Astrocyte of the cerebellum (primary cell): ENCODE measurements at places on chromosomes 7 and 10.

GRCh38 chr10:119509909-119510451 is 32.5 kb downstream of the RGS10 start:
- DNase-seq: no peak

GRCh38 chr10:31612082-31612481 is 293.1 kb downstream of the ZEB1 start:
- no peak for DNase-seq

- DNase-seq: no peak
Measured at GRCh38 chr7:3592401-3593134, 291.5 kb downstream of the SDK1 start.

GRCh38 chr7:79502151-79502550 is 48.7 kb upstream of the MAGI2 start:
- DNase-seq: no peak

DNA sequence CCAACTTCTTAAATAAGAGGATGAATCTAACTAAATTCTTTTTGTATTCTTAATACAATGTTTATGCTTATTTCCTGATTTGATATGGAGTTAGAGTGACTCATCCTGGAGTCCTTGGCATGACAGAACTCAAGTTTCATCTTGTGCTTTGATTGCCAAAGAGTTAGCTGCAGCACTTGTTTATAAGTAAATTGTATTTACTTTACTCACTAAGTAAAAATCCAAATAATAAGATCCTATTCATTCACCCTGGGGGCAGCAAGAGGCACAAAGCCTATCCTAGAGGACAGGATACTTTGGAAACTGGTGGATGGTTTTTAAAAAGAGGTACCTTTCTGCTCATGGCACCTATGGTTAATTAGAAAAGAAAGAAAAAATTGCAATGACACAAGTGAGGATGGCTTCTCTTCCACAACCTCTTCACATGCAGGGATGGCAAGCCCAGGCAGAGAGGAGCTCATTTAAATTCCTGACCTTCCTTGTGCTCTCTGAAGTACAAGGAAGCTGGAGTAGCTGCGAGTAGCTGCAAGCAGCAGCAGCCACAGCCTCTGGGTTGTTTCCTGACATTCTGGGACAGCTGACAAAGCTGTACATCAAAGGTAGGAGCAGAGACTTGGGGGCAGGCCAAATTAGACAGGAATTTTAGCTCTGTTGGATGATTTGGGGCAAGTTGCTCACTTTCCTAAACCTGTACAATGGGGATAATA is 28.5 kb upstream of the CROT start:
- DNase-seq: peak; percentile 64

- no peak for DNase-seq
Measured at GRCh38 chr10:34360984-34361383, 454.1 kb downstream of the PARD3 start.

DNA sequence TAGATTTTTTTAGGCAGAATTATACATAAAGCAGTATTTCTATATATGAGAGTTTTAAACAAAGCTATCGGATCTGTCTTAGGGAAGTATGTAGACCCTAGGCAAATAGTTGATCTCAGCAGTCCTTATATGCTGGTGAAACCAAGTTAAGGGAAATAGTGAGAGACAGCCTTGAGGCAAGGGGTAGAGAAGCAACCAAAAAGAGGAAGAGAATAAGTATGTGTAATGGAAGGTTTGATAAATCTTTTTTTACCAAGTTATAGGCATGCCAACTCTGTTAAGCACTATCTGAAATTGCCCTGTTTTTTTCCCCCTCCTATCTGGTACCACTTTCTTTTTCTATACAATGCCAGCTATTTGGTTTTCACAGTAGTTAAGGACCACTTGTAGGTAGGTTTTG is 19.9 kb downstream of the SPAG6 start:
- DNase-seq: no peak

GRCh38 chr10:82038587-82038986 is 163.6 kb downstream of the NRG3 start:
- DNase-seq: no peak

DNA sequence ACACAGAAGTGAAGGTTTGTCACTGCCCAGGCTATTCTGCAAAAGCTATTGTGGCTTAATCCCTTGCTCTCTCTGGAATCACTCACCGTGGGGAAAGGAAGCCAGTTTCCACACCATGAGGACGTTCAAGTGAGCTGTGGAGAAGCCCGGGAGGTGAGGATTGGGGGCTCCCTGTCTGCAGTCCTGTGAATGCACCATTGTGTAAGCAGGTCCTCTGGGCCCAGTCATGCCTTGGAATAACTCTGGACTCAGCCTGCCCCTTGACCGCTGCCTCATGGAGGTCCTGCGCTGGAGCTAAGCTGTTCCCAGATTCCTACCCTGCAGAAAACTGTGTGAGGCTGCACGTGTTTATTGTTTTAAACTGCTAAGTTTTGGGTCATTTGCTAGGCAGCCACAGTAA is 33.5 kb downstream of the LYZL2 start:
- DNase-seq: no peak

- no peak for DNase-seq
Measured at GRCh38 chr10:53403688-53404087, 631.1 kb upstream of the MBL2 start.

DNA sequence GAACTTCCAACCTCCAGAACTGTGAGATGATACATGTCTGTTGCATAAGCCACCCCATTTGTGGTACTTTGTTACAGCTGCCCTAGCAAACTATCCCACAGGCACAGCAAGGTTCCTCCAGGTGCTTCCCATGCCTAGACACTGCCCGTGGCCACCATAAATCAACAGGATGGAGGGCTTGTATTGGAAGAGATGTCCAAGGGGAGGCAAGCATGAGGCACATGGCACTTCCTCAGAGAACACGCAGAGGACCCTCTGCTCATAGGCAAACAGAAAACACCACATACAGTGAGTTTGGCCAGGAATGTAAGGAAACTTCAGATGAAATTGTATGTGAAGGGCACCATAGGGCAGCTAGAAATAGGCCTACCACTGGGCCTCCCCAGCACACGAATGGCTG is 291.1 kb downstream of the GRID1 start:
- DNase-seq: no peak

DNA sequence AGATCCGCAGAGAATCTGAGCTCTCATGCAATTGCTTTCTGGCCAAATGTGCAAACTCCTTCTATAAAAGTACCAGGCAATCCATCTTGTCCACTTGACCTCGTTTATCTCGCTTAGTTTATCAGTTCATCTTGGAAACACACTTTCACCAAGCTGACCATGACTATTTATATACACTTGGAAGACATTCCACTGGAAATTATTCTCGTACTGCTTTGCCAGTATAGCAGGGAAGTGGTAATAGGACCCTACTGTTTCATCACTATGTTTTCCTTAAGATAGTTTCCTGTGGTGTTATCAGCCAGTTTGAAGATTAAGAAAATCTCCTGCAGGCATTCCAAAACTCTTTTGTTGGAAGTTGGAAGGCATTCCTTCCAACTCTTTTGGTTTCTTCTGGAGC is 115.3 kb upstream of the FAM171A1 start:
- DNase-seq: peak; percentile 53

DNA sequence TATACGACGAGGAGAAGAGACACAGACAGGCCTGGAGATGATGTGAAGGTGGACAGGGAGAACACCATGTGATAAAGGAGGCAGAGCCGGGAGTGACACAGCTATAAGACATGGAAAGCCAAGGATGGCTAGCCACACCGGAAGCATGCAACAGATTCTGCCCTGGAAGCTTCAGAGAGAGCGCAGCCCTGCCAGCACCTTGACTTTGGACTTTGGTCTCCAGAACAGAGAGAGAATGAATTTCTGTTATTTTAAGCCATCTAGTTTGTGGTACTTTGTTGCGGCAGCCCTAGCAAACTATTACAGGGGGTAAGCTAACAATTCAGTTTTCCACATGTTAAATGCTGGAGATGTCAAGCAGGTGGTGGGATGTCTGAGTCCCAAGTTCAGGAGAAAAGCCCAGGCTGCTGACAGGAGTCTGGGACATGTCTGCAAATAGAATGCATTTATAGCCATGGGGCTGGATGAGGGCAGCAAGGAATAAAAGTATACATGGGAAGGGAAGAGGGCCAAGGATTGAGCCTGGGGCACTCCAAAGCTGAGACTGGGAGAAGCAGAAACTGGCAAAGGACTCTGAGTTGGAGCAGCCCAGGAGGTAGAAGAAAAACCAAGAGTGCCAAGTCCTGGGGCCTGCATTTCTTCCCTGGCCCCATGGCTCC is 65.1 kb downstream of the ATXN7L1 start:
- no peak for DNase-seq

DNA sequence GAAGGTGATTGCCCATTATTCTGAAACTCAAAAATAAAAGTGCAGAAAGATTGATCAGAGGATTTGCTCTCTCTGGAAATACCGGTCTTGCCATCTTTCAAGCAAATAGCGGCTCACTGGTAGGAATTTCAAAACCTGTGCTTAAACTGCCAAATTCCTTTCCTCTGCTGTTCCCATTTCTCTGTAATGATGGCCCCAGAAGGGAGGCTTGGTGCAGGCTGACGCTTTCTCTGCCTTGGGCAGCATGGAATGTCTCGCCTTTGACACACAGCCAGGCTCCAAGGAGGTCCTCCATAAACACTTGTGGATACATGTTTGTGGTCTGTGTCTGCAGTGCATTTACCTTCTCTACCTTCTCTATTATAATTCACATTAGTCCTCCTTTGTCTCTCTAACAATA is 146.8 kb downstream of the HIBADH start:
- no peak for DNase-seq

DNA sequence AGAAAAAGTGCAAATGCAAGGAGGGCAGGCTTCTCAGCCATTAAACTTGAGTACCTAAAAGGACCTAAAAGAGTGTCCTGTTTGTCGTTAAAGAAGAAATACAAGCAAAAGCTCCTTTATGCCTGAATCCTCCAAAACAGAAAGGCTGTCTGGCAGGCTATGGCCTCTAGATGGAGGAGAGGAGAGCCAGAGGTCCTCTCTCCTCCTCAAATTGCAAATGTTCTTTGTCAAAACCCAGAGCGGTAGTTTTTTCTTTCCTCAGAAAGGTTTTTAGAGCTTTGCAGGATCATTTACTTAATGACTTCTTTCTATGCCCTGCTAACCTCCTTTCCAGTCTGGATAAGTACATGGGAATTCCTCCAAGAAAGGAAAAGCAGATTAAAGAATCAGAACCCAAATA is 1.9 kb upstream of the SORCS1 start:
- DNase-seq: no peak

DNA sequence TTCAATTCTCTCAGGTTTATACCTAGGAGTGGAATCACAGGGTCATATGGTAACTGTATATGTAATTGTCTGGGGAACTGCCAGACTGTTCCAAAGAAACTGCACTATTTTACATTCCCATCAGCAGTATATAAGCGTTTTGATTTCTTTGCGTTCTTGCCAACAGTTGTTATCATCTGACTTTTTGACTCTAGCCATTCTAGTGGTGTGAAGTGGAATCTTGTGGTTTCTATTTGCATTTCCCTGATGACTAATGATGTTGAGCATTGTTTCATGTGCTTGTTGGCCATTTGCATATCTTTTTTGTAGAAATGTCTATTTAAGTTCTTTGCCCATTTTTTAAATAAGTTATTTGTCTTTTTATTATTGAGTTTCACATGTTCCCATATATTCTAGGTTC is 44.3 kb upstream of the ZC3HAV1 start:
- DNase-seq: peak; percentile 52

- DNase-seq: no peak
Measured at GRCh38 chr10:97629289-97629688, 4.0 kb downstream of the MORN4 start.
